Sigmoid colon (tissue), 7 donors: ENCODE measurements at places on chromosomes 6 and 20. TPM values are rescaled to one million over a fixed set of nuclear protein-coding genes. Genes with fewer than 3 reads are reported as not detected.

DNA sequence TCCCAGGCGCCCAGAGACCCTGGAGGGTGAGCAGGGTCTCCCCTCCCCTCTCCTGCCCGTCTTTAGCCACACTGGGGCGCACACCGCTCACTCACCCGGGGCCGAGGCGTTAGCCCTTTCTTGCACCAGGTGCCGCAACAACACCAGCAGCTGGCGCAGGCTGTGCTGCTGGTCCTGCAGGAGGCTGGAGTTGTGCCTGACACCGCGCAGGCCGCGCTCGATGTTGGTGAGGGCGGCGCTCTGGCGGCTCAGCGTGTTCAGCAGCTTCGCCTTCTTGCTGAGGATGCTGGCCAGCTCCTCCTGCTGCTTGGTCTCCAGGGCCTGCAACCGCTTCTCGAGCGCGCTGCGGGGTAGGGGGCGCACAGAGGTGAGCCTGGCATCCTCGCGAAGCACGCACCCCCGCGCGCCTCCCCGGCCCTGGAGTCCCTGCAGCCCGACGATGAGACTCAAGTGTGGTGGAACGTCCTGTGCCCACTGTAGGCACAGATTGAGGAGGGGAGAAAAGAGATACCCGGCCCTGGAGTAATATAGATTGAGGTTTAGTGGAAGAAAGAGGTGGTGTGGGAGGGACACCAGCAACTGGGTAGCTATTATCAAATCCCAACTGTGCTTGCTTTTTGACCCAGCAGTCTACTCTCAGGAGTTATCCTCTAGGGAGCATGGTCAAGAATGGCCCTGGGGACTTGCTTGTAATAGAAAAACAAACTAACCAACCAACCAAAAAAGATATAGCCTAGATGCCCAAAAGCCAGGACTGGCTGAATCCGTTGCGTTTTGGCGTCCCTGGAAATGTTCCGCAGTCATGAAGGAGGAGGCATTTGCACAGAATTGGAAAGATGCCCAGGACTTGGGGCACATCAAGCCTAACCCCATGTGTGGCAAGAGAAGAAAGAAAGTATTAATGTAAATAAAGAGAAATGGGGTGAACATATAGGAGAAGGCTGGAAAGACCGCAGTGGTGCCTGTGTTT, 30.9 kb downstream of the ANGPT4 start:
- peaks cover 11% of the 10 kb centered on the region for H3K27me3 ChIP-seq
- no peak overlapping the region for H3K27ac ChIP-seq
- DNase-seq: no peak
- no peak overlapping the region for H3K4me3 ChIP-seq
- no peaks in the 10 kb centered on the region for H3K36me3 ChIP-seq
- peaks cover 2% of the 10 kb centered on the region for H3K4me1 ChIP-seq

DNA sequence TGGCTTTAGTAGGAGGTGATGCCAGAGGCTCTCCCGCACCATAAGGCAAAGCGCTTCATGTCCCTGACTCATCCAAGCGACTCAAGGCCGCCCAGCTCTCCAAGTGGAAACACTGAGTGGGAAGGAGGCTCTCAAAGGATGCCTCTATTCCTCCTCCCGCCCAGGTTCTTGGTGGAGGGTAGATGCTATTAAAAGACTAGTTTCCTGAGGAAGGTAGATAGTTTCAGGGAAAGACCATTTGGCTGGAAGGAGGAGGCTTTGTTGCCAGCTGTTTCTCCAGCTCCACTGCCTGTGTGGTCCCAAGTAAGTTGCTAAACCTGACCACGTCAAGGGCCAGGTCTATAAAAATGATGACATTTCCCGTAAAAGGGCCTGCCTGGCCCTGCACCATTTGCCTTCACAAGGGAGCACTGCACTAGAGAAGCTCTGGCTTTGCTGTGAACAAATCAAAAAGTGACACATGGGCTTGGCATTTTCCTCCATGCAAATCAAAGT, 48.2 kb downstream of the GMDS start:
- no peaks in the 10 kb centered on the region for H3K4me1 ChIP-seq
- no peak for DNase-seq
- H3K36me3 ChIP-seq: no peaks in the 10 kb centered on the region
- no peak overlapping the region for H3K27ac ChIP-seq

GRCh38 chr6:138869398-138869797, 73.5 kb downstream of the ECT2L start:
- H3K4me1 ChIP-seq: peaks cover 46% of the 10 kb centered on the region
- no peak for DNase-seq
- no peaks in the 10 kb centered on the region for H3K27me3 ChIP-seq

GRCh38 chr6:69584913-69585729, 211.7 kb downstream of the LMBRD1 start:
- DNase-seq: no peak
- H3K27ac ChIP-seq: no peak overlapping the region
- no peaks in the 10 kb centered on the region for H3K4me1 ChIP-seq
- no peaks in the 10 kb centered on the region for H3K36me3 ChIP-seq

GRCh38 chr20:31845300-31845863, at the start of gene FOXS1:
Gene FOXS1, minus strand, starts transcription at chr20:31845604. Its CDS starts 62 bp downstream, at chr20:31845542.
- H3K36me3 ChIP-seq: no peaks in the 10 kb centered on the region
- H3K27ac ChIP-seq: no peak within 1 kb of the TSS
- H3K4me1 ChIP-seq: no peaks in the 10 kb centered on the region
- H3K4me3 ChIP-seq: no peak within 1 kb of the TSS
- no peak for DNase-seq

- peaks cover 8% of the 10 kb centered on the region for H3K4me1 ChIP-seq
- no peak overlapping the region for H3K27ac ChIP-seq
- no peaks in the 10 kb centered on the region for H3K36me3 ChIP-seq
These were observed 40.4 kb downstream of the PTPRK start for GRCh38 chr6:128479991-128480390.

DNA sequence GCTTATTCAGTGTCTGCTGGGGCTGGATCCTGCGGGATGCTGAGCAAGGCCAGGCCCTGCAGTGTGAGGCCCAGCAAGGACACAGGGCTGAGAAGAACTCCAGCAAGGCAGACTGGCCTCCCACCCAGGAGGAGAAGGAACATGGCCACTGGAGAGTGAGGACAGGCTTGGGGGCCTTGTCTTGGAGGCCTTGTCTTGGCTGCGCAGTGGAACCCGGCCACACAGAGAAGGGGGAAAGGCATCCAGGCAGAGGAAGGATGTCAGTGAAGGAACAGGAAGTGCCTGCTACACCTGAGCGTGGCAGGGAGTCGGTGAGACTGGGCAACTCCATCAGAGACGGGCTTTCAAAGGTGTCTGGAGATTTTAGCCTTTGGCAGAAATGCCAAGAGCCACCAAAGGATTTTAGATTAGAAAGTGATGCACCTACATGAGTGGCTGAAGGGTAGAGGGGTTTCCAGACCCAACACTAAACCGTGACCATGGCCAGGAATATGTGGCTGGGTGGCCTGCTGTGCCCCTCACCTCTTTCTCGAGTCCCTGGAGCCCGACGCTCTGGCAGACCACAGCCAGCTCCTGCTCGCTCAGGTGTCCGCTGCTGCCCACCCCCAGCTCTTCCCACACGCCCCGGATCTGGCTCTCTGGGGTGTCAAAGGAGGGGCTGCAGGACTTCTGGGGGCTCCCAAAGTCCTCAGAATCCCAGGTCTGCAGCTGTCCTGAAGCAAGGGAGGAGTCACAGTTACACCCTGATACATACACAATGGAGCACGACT, 80.8 kb downstream of the NINL start:
- H3K27me3 ChIP-seq: no peaks in the 10 kb centered on the region
- peaks cover 11% of the 10 kb centered on the region for H3K4me1 ChIP-seq
- peaks cover 5% of the 10 kb centered on the region for H3K36me3 ChIP-seq

GRCh38 chr20:35902545-35902941, 51.8 kb downstream of the SCAND1 start:
- H3K27ac ChIP-seq: no peak overlapping the region
- DNase-seq: no peak
- no peak overlapping the region for H3K4me3 ChIP-seq
- H3K27me3 ChIP-seq: no peaks in the 10 kb centered on the region
- no peaks in the 10 kb centered on the region for H3K4me1 ChIP-seq
- H3K36me3 ChIP-seq: peaks cover 13% of the 10 kb centered on the region

DNA sequence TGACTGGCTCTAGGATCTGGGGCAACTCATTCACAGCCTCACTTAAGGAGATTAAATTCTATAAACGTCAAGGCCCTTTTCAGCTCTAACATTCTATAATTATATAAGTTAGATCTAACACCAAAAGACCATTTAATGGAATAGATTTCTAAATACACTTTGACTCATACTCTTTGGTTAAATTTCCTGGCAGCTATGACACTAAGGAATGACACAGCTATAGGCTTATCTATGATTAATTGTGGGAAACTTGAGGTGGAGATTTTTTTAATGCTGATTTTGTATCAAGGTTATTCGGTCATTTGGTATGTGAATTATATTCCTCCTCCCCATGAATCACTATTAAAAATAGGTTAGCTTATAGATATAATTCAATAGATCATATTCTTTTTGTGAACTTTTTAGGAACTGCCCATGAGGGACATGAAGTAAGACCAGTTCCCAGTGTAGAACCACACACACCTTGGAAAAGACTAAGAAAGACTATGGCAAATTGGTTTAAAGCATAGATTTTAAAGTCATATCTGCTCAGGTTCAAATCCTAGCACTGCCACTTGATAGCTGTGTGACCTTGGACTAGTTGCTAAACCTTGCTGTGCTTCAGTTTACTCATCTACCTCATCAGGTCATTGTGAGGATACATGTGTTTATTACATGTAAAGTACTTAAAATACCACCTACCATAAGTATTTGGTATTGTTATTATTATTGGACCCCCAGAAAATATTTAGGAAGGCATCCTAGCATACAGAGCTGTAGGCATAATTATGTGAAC, 116.0 kb downstream of the CRYBG1 start:
- no peaks in the 10 kb centered on the region for H3K36me3 ChIP-seq
- no peak for DNase-seq
- no peak overlapping the region for H3K4me3 ChIP-seq
- H3K27me3 ChIP-seq: no peaks in the 10 kb centered on the region
- H3K4me1 ChIP-seq: peaks cover 5% of the 10 kb centered on the region
- H3K27ac ChIP-seq: no peak overlapping the region

- H3K4me1 ChIP-seq: no peaks in the 10 kb centered on the region
- H3K4me3 ChIP-seq: no peak overlapping the region
- DNase-seq: no peak
- no peak overlapping the region for H3K27ac ChIP-seq
- H3K36me3 ChIP-seq: no peaks in the 10 kb centered on the region
These were observed 56.4 kb upstream of the PTGIS start for GRCh38 chr20:49624317-49624716.

- H3K27ac ChIP-seq: peak overlapping the region; percentile 89
- no peaks in the 10 kb centered on the region for H3K4me1 ChIP-seq
- DNase-seq: no peak
- no peak overlapping the region for H3K4me3 ChIP-seq
- H3K36me3 ChIP-seq: no peaks in the 10 kb centered on the region
These were observed 30.6 kb downstream of the TFEB start for GRCh38 chr6:41704656-41705310.

- no peak overlapping the region for H3K4me3 ChIP-seq
- H3K36me3 ChIP-seq: no peaks in the 10 kb centered on the region
- H3K4me1 ChIP-seq: peaks cover 38% of the 10 kb centered on the region
These were observed 41.2 kb downstream of the DUSP22 start for GRCh38 chr6:333379-334002.

GRCh38 chr6:126112171-126112632, 125.9 kb downstream of the TRMT11 start:
- no peaks in the 10 kb centered on the region for H3K36me3 ChIP-seq
- H3K4me3 ChIP-seq: no peak overlapping the region
- H3K27me3 ChIP-seq: no peaks in the 10 kb centered on the region
- no peak overlapping the region for H3K27ac ChIP-seq
- peaks cover 12% of the 10 kb centered on the region for H3K4me1 ChIP-seq

DNA sequence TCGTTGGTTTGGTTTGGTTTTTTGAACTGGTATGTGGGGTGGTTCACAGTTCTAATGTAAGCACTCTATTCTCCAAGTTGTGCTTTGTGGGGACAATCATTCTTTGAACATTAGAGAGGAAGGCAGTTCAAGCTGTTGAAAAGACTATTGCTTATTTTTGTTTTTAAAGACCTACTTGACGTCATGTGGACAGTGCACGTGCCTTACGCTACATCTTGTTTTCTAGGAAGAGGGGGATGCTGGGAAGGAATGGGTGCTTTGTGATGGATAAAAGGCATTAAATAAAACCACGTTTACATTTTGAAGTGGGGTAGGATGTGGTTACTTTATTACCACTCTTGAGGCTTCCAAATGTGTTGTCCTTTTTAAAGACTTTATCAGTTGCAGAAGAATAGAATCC, 168.0 kb downstream of the ZMYND8 start:
- H3K4me3 ChIP-seq: no peak overlapping the region
- H3K36me3 ChIP-seq: no peaks in the 10 kb centered on the region
- H3K27ac ChIP-seq: no peak overlapping the region

DNA sequence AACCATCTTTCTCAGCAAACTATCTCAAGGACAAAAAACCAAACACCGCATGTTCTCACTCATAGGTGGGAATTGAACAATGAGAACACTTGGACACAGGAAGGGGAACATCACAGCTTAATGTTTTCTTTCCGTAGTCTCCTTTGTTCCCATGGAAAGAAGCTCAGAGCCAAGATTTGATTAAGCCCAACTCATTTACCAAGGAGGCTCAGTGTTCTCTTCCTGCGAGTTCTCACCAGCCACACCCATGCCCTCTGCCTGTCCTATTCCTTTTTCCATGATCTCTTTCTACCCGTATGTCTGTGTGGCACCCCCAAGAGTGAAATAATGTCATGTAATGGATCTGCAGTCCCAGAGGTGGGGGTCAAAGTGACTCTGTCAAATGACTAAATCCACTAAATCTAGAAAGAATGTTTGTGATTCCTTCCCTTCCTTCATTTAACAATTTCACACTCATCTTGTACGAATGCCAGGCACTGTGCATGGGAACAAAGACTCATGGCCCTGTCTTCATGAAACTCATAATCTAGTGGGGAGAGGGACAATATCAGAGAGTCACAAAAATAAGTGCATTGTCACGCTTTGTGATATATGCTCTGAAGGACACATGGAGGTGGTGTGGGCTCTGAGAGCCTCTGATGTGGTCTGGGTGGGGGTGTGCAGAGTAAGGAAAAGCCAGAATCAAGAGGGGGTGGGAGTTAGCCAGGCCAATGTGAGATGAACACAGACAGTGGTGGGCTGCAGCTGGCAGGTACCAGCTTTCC, 292.1 kb downstream of the CDC5L start:
- no peaks in the 10 kb centered on the region for H3K4me1 ChIP-seq
- H3K27me3 ChIP-seq: no peaks in the 10 kb centered on the region
- no peak overlapping the region for H3K27ac ChIP-seq
- no peaks in the 10 kb centered on the region for H3K36me3 ChIP-seq

- no peaks in the 10 kb centered on the region for H3K4me1 ChIP-seq
- no peaks in the 10 kb centered on the region for H3K27me3 ChIP-seq
- no peak overlapping the region for H3K4me3 ChIP-seq
- no peaks in the 10 kb centered on the region for H3K36me3 ChIP-seq
- DNase-seq: no peak
- H3K27ac ChIP-seq: no peak overlapping the region
These were observed 25.0 kb downstream of the VGLL2 start for GRCh38 chr6:117290173-117290846.

- H3K36me3 ChIP-seq: no peaks in the 10 kb centered on the region
- no peak overlapping the region for H3K4me3 ChIP-seq
- no peak overlapping the region for H3K27ac ChIP-seq
- no peak for DNase-seq
- no peaks in the 10 kb centered on the region for H3K4me1 ChIP-seq
These were observed 59.9 kb downstream of the ANKEF1 start for GRCh38 chr20:10094566-10095173.

LST1 gene
- total RNA-seq: 19.8 TPM

FKBP1C gene
- not detected for total RNA-seq

RTN4IP1 gene
- total RNA-seq: 3.3 TPM

ARG1 gene
- total RNA-seq: 0.27 TPM

HRH3 gene
- total RNA-seq: not detected

C20orf144 gene
- total RNA-seq: 0.66 TPM
